Colonic mucosa (tissue), 4 donors: ENCODE measurements at places on chromosomes 16 and 17.

GRCh38 chr16:83685615-83686165 lies 122.1 kb upstream of the HSBP1 start:
- no peak for DNase-seq

DNA sequence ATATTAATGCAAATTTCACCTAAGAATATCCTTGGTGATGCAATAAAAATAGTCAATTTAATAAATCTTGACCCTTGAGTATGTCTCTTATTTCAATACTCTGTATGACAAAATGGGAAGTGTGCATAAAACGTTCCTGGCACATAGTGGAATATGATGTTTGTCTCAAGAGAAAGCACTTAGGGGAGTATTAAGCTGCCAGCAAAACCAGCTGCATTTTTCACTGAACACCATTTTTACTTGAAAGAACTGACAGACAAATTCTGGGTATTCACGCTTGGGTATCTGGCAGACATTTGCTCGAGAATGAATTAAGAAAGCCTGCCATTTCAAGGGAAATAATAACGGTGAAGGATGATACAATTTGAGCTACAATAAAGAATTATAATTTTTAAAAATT lies 364.8 kb downstream of the SOX9 start:
- DNase-seq: no peak

DNA sequence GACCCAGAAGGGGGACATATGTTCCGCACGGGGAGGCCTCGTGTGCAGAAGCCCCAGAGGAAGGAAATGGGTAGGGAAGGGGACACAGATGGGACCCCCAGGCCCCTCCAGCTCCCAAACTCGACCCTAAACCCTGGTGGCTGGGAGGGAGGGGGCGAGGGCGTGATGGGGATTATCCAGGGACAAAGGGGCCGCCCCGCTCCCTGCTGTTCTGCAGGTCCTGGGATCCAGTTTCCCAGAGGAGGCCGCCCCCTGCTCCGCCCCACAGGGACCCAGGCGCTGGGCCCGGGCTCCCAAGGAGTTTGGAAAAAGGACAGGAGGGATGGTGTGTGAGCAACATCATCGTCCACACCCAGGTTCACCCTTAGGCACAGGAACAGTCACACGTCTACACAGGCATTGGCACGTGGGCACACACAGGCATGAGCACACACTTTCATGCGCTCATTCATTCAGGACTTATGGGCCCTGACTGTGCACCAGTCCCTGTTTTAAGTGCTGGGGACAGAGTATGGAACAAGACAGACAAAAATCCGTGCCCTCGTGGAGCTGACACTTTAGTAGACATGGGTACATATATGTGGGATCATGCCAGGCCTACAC lies 12.8 kb upstream of the FBXL19 start:
- DNase-seq: no peak

GRCh38 chr16:70661918-70662641 lies 15.7 kb downstream of the IL34 start:
- no peak for DNase-seq

GRCh38 chr17:67290711-67291291 lies 45.8 kb upstream of the HELZ start:
- DNase-seq: no peak

DNA sequence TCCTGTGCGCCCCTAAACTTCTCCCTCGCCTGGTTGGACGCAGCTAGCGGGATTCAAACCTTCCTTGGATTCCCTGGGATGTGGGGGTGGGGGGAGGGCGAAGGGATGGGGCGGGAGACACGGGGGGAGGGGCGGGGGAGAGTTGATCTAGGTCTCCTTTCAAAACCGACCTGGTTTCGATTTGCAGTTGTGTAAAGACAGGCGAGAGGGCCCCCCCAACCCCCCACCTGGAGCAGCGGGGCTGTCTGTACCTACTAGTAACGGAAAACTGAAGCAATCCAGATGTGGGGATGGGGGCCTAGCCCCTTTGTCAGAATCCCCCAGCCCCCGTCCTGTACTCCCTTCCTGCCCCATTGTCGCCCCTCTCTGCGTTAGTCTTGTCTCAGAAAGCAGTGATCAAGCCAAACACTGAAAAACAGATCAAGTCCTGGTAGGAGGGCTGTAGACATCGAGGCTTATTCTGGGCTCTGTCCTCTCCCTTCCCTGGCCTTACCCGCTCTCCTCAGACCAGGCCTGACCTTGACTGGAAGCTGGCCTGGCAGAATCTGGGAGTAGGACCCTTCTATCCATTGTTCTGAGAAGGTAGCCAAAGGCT lies 902 bp downstream of the DLX4 start:
- no peak for DNase-seq

GRCh38 chr17:74235911-74236371 lies 22.6 kb downstream of the TTYH2 start:
- DNase-seq: no peak

DNA sequence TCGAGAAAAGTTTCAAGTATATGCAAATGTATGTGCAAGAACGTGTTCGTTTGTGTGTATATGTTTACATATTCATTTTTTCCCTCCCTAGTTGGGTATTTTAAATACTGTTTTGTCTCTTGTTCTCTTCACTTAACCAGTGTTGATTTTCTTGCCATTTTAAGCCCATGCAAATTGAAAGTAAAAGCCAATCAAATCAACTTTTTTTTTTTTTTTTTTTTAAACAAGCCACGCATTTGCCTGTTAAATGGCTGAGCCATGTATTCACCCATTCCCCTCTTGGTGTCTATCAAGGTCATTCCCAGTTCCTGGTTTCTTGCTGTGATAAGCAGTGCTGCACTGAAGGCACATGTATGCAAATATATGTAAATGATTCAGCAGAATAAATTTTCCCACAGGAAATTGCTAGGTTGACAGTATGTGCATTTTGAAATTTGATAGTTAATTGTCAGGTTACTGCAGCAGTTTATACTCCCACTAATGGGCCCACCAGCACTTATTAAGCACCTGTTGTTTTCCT lies 12.2 kb downstream of the ABCC1 start:
- DNase-seq: no peak

- no peak for DNase-seq
Observed at GRCh38 chr16:15856901-15857698, at the start of gene MYH11. TSS of gene MYH11 (minus strand) at chr16:15857028. CDS start at chr16:15838252, 18,776 bp downstream.

GRCh38 chr17:74597069-74597790 lies 5.1 kb upstream of the CD300LD start:
- DNase-seq: no peak

DNA sequence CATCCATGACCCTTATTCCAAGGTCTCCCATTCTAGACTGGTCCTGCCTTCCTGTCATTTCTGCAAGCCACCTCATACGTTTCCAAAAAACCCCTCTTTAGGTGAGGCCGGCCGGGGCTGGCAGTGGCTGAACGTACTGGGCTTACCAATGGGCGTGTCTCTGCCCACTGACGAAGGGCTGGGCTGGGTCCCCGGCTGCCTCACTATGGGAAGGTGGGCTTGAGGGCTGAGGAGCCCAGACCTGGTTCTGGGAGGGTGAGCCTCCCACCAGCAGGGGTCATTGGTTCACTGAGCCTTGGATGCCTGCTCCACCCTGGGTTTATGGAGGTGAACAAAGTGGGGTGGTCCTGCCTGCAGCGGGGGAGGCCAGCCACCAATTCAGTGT lies 19.9 kb downstream of the KDM8 start:
- DNase-seq: no peak

DNA sequence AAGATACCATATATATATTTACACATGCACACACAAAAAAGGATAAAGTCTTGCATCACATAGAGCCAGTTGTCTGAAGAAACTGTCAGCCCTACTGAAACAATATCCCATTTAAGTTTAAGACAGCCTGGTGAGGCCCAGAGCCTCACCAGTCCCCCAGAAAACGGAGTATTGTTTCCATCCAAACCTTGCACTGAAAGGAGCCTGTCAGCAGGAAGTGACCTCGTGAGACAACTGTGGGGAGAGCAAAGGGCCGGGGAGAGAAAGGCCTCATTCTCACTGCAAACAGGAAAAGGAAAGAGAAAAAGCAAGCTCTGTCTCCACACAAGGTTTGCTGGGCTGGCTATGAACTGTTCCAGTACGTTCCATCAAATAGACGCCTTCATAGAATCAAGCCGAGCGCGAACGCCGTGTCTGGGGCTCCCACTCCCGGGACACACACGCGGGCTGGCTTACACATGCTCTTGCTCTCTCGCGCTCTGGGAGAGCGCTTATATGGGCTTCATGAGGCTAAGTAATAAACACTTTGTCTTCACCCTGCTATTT lies 44.4 kb upstream of the ZFHX3 start:
- no peak for DNase-seq

GRCh38 chr17:42526031-42526444 lies 10.0 kb upstream of the NAGLU start:
- DNase-seq: peak; percentile 60

DNA sequence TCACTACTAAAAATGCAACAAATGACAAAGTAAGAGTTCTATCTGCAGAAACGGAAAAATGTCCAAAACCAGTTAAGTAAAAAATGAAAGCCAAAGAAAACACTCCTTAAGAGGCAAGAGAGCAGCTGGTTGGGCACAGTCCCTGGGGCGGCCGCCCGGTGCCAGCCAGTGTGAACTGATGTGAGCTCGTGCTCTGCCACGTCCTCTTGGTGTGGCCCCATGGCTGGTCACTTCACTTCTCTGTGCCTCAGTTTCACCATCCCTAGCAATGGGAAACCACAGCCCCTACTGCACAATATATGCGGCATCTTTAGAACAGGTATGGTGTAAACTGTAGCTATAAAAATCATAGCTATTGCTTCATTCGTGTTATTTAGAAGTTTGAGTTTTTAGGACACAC lies 21.2 kb downstream of the USP36 start:
- no peak for DNase-seq

DNA sequence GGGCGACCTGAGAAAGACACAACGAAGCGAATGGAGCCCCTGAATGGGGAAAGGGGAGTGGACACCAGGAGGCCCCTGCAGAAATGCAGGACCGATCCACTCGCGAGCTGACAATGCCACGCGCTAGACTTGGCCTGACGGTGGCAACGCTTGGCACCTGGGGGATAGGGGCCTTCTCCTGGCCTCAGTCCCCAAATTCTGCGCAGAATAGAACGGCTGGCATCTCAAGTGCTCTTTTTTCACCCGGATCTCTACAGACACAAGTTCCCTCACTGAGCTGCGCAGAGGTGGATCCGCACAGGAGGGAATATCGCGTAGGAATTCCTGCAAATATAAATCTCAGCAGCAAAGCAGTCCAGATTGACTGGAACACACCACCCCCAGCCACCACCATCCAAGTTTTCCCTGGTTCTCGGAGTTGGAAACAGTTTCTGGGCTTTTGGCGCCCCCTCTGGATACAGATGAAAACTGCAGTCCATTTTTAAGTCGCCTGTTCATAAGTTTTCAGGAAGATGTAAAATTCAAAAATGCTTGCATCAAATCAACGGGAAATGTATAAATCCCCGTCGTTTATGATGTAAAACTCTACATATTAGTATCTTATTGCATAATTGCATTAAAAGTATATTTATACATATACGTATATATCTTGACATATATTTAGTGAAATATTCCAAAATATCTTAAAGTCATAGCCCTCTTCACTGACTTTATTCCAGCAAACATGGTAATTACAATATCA lies 2.3 kb upstream of the SOX9 start:
- peak; percentile 89 for DNase-seq

- DNase-seq: no peak
Observed at GRCh38 chr17:5759501-5759925, 175.2 kb upstream of the NLRP1 start.

DNA sequence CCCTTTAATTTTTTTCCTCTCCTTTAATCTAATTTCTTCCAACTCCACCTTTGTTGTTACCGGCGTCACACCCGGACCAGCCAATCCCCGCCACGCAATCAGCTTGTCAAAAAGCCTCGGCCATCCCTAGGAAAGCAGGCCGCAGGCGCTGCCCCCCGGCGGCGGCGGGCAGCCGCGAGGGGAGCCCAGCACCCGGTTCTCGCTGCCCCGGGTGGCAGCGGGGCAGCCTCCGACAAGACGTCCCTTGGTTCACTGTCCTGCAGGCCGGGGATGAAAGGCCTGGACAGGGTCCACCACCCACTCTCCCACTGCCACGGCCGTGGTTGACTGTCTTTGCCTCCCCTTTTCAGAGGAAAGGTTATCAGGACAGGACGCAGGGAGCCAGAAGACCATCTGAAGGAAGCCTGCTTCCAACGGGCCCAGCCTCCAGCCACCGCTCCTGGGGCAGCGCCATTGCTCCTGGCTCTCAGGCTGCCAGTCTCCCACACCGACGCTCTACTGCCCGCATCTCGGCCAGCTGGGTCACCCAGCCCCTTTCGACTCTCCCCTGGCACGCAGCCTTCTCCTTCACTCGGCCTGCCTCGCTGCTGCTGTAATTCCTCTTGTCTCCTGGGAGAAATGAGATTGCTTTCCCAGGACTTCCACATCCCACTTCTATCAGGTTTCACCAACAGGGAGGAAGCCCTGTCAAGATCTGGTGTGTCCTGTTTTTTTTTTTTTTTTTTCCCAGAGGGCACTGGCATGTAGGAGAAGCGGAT lies 2.8 kb upstream of the UBTF start:
- DNase-seq: peak; percentile 91

GRCh38 chr16:89983536-89983935 lies 35.0 kb downstream of the DEF8 start:
- no peak for DNase-seq

DNA sequence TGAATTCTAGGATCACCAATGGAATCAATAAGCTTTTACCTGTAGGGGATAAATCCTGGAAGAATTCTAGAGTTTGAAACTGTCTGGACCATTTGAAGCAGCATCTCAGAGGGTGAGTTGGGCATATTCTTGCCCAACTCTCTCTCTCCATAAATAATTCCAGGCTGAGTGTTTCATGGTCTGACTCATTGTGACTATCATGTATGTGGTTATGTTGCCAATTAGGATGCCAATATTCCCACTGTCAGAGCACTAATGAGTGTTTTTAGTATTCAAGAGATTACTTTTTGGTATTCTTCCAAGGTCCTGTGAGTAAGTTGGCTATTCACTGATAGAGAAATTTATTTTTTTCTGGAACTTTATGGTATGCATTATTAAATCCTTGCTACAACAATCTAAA lies 456.9 kb downstream of the TOX3 start:
- DNase-seq: no peak

- peak; percentile 78 for DNase-seq
Observed at GRCh38 chr17:75778861-75779249, 5.8 kb upstream of the UNK start.

DNA sequence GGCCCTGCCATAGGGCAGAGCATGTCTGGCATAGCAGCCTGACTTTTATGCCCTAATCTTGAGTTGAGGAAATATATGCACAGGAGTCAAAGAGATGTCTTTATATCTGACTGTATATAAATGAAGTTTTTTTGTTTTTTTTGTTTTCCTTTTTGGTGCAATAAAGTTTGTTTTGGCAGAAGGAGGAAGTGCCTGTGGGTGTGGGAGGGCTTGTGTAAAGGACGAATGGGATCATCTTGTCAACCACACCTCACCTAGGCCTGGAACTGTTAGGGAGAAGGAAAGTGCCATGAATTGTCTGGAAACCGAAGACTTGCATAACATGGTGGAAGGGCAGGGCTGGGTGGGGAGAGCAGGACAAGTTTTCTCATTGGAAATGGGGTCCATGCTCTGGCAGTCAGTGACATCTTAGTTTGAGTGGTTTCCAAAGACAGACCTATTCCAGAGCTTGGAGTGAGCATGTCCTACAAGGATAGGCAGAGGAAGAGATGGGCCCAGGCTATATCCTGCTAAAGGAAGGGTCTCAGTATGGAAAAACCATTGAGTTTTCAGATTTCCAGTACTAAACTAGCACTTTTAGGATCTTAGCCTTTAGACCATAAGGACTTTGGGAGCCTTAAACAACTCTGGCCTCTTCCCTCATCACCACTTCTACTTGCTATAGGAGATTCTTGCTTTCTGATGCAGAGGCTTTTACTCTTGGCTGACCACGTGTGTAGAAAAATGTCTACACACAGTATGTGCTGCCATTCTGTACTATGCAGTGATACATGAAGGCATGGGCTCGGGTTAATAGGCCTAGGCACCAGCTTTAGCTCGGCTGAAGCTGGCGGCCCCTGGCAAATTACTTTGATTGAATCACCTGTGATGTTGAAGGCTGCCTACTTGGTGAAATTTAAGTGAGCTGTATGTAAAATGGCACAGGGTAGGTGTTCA lies 15.5 kb downstream of the SNF8 start:
- no peak for DNase-seq
